ENCODE measurements at places on chromosomes 11 and 22.

DNA sequence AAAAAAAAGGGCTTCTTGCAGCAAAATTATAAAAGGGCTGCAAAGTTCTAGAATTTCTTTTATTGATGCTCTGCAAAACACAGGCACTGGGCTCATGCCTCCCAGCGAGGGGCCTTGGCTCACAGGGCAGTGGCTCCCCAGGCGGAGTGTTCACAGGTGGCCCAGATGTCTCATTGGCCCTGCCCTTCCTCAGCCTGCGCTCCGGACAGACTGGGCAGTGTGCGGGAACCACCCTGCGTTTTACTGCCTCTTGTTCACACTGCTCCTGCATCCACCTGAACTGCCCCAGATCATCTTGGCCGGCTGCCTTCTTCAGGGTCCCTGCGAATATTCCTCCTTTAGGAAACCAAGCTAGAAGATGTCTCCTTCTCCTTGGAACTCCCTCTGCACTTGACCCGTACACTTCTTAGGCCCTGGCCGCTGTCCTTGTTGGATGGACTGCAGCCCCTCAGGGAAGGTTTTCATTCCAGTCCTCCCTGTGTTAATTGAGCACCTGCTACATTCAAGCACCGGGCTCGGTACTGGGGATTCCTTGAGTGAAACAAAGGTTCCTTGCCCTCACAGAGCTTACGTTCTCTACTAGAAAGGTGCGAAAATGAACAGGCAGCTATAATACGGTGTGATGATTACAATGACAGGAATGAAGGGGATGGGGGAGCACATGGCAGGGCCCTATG lies 4.5 kb downstream of the TUBA8 start:
- DNase-seq, result no peak

- DNase-seq, result no peak
Measured at GRCh38 chr11:26335903-26336302, 4.0 kb downstream of the ANO3 start.

- no peak for DNase-seq
Measured at GRCh38 chr11:19474954-19475721, 234.4 kb upstream of the E2F8 start.

DNA sequence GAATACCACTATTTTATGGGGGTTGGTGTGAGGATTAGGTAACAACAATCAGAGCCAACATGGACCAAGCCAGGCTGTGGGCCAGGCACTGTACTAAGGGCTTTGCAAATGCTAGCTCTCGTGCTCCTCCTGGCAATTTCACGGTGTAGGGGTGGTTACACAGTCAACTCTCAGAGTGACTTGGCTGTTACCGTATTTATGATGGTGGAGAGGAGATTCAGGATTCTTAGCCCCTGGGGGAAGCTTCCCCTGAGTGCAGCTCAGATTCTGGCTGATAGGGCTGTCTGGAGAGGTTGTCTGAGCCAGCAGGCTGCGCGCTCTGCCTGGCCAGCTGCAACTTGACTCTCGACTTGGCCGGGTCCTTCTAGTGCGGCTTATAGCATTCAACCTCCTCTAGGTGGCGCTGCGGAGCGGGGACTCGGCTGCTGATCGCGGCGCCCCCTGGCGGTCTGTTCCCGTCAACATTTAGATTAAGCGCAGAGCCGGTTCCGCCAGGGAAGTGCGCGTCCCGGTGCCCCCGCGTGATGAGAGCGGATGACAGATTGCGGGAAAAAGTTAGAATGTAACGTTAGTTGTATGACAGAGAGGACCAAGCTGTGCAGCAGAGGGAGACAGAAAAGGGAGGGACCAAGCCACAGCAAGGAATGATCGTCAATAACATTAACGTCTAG lies 4.5 kb upstream of the NCF4 start:
- DNase-seq, result peak; percentile 71

DNA sequence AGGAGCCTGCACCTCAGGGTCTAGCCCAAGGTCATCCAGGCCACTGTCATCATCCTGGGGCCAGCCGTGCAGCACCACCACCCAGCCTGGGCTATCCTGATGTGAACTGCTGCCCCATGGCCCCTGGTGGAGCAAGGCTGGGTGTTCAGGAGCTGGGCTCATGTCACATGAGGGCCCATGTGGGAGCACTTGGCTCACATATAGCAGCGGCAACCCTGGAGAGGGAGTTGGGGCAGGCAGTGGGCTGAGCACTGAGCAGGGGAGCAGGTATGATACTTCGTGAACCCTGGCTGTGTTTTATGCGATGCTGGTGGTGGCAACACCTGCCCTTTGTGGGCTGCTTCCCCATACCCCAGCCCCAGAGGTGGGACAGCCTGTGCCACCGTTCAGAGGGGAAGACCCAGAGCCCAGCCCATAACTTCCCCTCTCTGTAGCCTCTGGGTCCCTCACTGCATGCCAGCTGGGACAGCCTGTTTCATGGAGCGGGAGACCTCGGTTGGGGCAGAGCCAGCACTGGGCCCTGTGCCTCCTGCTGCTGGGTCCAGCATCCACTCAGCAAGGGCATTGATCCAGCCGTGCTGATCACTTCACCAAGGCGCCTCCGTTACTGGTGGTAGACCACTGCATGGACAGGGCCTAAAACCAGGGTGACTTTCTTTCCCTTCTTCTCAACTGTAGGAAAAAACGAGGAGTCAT lies 62.5 kb upstream of the SUSD2 start:
- DNase-seq, result no peak

DNA sequence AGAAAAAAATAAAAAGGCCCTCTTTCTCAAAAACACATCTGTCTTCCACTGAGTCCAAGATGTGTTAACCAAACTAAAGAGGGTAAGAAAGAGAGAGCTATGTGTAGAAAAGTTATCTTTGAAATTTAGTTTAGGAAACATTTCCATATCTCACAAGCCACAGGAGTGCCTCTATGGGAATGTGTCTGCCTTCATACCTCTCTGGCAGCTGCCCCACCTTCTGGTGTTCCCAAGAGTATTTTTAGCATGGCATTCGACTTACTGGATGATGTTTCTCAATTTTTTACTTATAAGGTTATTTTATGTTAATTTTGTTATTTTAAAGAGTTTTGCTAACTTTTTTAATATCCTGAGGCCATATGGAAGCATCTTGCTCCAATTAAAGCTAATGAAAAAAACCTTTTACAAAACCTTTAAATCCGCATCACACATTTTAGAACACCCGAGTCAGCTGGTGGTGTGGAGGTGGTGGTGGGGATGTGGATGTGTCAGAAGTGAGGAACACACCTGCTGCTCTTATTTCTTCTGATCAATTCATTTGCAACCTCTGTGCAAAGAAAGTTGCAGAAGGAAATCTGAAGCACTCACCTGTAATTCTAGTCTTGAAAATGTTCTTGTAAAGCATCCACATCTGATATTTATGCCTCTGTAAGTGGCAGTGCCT lies 112.2 kb downstream of the NCAM1 start:
- no peak for DNase-seq

DNA sequence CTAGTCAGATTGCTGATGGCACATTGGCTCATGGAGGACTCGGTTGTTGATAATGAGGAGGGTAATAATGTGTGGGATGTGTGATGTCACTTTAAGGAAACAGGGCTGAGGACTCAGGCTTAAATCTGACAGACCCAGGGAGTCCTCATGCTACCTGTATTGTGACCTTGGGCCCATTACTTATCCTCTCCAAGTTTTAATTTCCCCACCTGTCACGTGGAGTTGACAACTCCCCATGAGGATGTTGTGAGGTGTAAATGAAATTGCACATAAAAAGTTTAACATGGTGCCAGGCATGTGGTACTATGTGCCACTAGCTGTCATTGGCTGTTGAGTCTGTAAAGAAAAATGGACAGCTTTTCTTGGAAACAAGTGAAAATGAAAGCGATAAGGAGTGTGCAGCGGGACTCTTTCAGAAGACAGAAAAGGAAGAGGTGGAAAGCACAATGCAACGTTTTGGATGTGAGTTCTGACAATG lies 15.3 kb downstream of the IL10RA start:
- DNase-seq, result peak; percentile 72

GRCh38 chr11:37474889-37475288 lies 876.9 kb upstream of the RAG2 start:
- no peak for DNase-seq
